ENCODE measurements at places on chromosomes 2 and 18.

- DNase-seq, result no peak
These were observed 34.1 kb upstream of the IL1RL1 start for GRCh38 chr2:102277202-102277700.

DNA sequence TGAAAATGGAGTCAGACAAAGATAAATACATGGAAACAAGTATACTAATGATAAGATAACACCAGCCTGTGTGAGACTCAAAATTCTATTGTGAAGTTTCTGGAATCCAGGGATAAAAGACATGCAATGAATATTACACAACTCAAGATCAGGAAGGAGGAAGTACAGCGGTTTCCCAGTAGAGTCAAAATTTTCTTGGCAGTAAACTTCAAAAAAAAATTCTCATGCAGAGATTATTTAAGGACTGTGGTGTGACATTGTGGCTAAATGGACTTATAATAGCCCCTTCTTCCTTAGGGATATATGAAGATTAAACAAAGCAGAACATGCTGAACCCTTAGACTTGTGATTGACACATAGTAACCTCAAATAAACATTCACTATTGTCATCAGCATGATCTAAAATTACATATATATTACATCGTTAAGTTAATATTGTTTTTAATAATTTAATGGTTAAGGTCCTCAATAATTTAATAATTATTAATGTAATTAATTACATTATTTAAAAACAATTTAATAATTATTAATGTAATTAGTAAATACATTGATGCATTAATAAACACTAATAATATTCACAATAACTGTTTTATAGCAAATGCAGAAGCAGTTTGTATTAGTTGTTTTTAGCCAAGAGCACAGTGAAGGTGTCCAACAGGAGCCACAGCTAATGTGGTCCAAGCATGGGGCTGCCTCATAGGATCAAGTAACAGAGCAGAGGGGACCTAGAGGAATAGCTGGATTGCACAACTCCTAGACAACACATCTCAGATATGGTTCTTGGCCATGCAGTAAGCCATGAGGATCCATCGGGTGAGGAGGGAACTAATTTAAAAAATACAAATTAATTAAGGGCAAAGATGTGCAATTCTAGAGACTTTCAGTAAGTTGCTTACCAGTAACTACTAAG lies 77.3 kb downstream of the POLE4 start:
- DNase-seq, result no peak

DNA sequence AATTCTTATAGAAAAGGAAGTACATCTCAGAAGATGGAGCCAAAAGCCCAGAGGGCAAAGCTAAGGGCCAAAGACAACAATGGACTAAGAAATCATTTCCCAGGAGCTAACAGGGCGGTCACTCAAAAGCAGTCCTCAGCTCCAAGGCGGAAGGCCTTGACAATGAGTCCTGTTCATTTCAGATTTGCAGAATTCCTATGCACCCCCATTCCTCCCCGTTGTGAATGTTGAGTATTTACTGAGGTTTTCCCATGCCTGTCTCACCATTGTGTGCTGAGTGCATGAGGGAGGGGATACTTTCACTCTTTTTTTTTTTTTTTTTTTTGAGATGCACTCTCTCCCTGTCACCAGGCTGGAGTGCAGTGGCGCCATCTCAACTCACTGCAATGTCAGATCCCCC lies 18.8 kb upstream of the DTNB start:
- no peak for DNase-seq

DNA sequence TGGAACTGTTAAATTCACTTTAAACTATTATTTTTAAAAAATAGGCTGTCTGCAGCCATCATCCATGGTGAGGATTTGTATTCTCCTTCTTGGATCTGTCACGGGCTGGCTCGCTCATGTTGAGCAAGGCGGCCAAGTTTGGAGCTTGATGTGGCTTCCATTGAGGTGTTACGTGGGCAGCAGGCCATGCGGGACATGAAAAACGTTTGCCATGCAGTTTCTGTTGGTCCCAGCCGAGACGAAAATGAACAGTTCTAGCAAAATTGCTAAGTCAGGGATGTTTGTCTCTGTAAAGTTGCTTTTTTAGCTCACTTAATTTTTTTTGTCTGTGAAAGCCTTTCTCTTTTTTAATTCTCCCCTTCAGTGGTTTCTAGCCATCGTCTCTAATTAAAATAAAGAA lies 70.2 kb upstream of the MGAT5 start:
- no peak for DNase-seq

DNA sequence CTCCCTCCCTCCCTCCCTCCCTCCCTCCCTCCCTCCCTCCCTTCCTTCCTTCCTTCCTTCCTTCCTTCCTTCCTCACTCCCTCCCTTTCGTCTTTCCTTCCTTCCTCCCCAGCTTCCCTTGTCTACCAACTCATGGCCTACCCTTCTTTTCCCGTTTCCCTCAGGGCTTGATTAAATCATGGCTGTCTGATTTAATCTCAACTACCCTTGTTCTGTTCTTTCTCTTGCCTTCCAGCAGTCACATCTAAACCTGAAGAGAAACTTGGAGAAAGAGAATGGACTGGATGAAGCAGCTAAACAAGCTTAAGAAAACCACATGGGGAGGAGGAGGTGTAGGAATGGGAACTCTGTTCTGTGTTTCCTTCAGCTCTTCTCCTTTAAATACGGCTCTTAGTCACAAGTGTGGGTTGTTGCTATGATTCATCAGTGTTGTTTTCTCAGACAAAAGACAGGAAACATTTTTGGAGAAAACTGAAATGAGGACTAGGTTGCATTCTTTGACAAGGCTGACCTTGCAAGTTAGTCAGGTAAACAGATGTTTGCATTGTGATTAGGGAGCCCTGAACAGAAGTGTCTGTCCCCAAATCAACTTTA lies 177.9 kb downstream of the LRRTM1 start:
- no peak for DNase-seq

DNA sequence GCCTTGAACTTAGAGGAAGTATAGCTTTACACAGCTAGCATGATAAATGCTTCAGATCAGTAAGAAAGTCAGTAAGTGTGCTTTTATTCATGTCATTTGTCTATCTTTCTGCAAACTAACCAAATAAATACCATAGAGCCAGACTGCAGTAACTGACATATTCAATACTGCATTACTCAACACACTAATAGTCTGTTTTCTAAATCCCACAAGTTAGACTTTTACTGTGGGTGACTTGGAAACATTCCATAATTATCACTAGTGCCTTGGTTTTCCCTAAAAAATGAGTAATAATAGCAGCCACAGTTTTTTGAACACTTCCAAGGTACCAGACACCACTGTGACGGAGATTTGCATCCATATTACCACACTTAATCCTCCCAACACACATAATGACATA lies 33.0 kb downstream of the ACVR1 start:
- DNase-seq, result no peak

GRCh38 chr18:27363872-27364271 lies 178.8 kb upstream of the CHST9 start:
- DNase-seq, result no peak

- DNase-seq, result no peak
These were observed 30.9 kb upstream of the SERPINB12 start for GRCh38 chr18:63511285-63511684.

GRCh38 chr2:63842149-63843061 lies 709 bp downstream of the UGP2 start:
- no peak for DNase-seq

DNA sequence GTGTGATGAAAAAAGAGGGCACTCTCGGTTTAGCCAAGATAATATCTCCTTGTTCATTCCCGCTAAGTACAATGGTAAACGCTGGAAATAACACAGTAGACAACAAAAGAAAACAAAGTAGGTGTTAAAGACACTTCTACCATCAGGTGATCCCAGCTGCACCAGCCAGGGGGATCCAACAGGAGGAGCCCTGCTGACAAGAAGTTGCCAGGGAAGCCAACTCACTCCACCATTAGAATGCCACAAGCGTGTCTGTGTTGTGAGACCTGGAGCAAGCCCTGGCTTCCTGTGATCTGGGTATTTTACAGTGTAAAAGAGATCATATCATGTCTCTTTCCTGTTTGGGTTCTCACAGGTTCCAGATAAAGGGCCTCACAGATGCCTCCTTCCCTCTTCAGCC lies 117.0 kb downstream of the GRB14 start:
- no peak for DNase-seq

DNA sequence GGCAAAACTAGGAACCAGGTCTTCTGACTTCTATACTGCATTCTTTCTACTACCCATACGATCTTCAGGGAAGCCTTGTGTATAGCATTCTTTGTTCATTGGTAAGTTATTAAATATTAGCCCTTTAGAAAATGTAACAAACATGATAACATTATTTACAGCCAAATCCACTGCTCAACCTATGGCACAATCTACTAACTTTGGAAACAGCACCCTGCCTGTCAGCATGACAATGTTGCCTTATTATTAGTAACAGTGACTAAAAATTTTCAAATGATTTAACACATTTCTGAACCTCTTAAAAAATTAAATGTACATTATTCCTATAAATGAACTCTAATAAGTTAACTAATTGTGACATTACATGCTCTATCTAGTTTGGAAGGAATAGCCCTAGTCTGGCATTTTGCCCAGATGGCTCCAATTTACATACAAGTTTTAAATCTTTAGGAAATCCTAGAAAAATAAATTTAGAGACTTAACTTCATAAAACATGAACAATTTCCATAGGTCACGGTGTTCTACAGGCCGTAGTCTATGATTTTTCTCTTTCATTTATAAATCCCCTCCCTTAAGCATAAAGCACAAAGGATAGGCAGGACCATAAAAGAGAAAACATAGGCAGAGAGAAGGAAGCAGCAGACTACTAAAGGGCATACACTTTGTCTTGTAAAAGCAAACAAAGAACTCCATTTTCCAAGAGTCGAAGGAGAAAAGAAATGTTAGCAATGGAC lies 33.7 kb downstream of the YES1 start:
- no peak for DNase-seq

- DNase-seq, result no peak
These were observed 201.2 kb downstream of the TPGS2 start for GRCh38 chr18:36627637-36628036.

DNA sequence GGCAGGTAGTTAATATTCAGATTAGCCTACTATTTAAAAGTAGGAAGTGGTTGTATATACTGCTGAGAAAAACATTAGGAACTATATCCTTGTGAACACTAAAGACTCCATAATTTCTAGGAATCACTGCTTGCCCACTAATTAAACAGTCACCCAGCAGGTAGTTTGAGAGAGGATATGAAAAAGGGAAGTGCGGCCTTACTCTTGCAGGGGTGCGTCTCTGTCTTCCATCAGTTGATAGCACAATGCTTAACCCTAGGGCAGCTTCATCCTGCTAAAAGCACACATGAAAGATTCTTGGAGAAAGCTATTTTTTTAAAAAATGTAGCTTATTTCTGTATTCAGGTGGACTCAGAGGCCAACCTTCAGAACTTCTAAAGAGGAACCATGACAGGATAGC lies 53.1 kb upstream of the ATP5MC3 start:
- no peak for DNase-seq

- no peak for DNase-seq
These were observed 89.0 kb downstream of the NBAS start for GRCh38 chr2:15472133-15472532.

GRCh38 chr18:8730080-8730827 lies 24.9 kb downstream of the MTCL1 start:
- DNase-seq, result no peak

DNA sequence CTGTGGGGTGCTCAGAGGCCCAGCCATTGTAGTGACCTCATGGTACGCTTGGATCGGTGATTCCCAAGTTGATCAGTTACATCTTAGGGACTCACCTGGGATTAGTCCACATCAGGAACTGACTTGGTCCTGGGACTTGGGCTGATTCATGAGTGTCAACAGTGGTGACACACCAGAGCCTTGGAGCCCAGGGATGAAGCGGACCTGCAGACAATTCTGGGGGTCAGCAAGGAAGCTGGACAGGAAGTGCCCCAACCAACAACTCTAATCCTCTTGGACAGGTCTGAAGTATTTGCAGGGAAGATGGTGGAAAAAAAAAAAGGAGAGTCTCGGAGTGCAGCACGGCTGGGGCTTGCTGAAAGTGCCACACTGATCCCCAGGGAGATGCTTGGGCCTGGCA lies 288.6 kb downstream of the PHLPP1 start:
- DNase-seq, result no peak

- no peak for DNase-seq
These were observed 62.1 kb downstream of the LBH start for GRCh38 chr2:30293303-30293921.

All from activated CD4-positive, alpha-beta T cell treated with anti-CD3 and anti-CD28 coated beads, Interleukin-2, amount 50 U/mL, for 4 hours (primary cell).